Upper lobe of left lung (tissue), 6 donors: ENCODE measurements at places on chromosomes 7 and 10. TPM values are rescaled to one million over a fixed set of nuclear protein-coding genes. Genes with fewer than 3 reads are reported as not detected.

PFKP gene
- 27.8 TPM for total RNA-seq

FKBP14 gene
- 10.6 TPM for total RNA-seq

FAM13C gene
- total RNA-seq = 15.7 TPM

TET1 gene
- 2.0 TPM for total RNA-seq

VDAC2 gene
- 90.0 TPM for total RNA-seq

CDK5 gene
- 12.7 TPM for total RNA-seq

CTAGE15 gene
- total RNA-seq = 4.2 TPM

KIF11 gene
- total RNA-seq = 0.89 TPM

ERV3-1 gene
- total RNA-seq = 36.4 TPM

GRCh38 chr7:19009241-19009935 is 108.0 kb downstream of the TWIST1 start:
- H3K36me3 ChIP-seq = no peaks in the 10 kb centered on the region
- no peaks in the 10 kb centered on the region for H3K4me1 ChIP-seq

GRCh38 chr10:132404169-132404880 is 7.3 kb downstream of the PWWP2B start:
- H3K27ac ChIP-seq = peak overlapping the region; percentile 42
- no peaks in the 10 kb centered on the region for H3K27me3 ChIP-seq
- no peak for DNase-seq

- no peak overlapping the region for H3K27ac ChIP-seq
- no peaks in the 10 kb centered on the region for H3K27me3 ChIP-seq
- peaks cover 10% of the 10 kb centered on the region for H3K4me1 ChIP-seq
These were observed 198.9 kb upstream of the AOAH start for GRCh38 chr7:36923185-36923584.

GRCh38 chr10:119451300-119451896 is 91.1 kb downstream of the RGS10 start:
- DNase-seq = no peak
- H3K4me3 ChIP-seq = no peak overlapping the region
- no peaks in the 10 kb centered on the region for H3K4me1 ChIP-seq
- peaks cover 50% of the 10 kb centered on the region for H3K36me3 ChIP-seq
- no peaks in the 10 kb centered on the region for H3K27me3 ChIP-seq

- peaks cover 72% of the 10 kb centered on the region for H3K36me3 ChIP-seq
- H3K27me3 ChIP-seq = no peaks in the 10 kb centered on the region
- H3K27ac ChIP-seq = no peak overlapping the region
- H3K4me3 ChIP-seq = no peak overlapping the region
These were observed 72.0 kb upstream of the KCTD7 start for GRCh38 chr7:66556549-66557213.

DNA sequence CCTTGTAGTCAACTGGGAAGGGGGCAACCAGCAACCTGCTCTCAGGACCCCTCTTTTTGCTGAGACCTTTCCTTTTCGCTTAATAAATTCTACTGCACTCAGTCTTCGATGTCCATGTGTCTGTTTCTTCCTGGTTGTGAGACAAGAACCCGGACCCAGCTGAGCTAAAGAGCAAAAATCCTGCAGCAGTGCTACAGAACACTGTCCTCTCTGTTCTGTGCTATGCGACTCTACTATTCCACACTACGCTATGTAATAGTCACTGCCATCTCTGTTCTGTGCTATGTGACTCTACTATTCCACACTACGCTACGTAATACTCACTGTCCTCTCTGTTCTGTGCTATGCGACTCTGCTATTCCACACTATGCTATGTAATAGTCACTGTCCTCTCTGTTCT is 34.3 kb downstream of the DIP2C start:
- no peak overlapping the region for H3K4me3 ChIP-seq
- no peak overlapping the region for H3K27ac ChIP-seq
- DNase-seq = no peak
- no peaks in the 10 kb centered on the region for H3K36me3 ChIP-seq
- H3K4me1 ChIP-seq = peaks cover 3% of the 10 kb centered on the region
- no peaks in the 10 kb centered on the region for H3K27me3 ChIP-seq

- no peaks in the 10 kb centered on the region for H3K27me3 ChIP-seq
- H3K4me3 ChIP-seq = peak overlapping the region; percentile 18
- H3K36me3 ChIP-seq = no peaks in the 10 kb centered on the region
These were observed 63.7 kb downstream of the TRUB1 start for GRCh38 chr10:115001506-115002381.

GRCh38 chr10:48251525-48252353 is 22.8 kb downstream of the FRMPD2 start:
- no peak overlapping the region for H3K4me3 ChIP-seq
- no peak for DNase-seq
- H3K36me3 ChIP-seq = no peaks in the 10 kb centered on the region
- H3K27ac ChIP-seq = no peak overlapping the region
- H3K4me1 ChIP-seq = no peaks in the 10 kb centered on the region

- no peak for DNase-seq
- no peaks in the 10 kb centered on the region for H3K36me3 ChIP-seq
- no peak overlapping the region for H3K4me3 ChIP-seq
- no peaks in the 10 kb centered on the region for H3K27me3 ChIP-seq
- no peaks in the 10 kb centered on the region for H3K4me1 ChIP-seq
- no peak overlapping the region for H3K27ac ChIP-seq
These were observed 111.4 kb upstream of the GLCCI1 start for GRCh38 chr7:7857143-7857583.

- H3K4me1 ChIP-seq = no peaks in the 10 kb centered on the region
- H3K27me3 ChIP-seq = no peaks in the 10 kb centered on the region
- no peak overlapping the region for H3K4me3 ChIP-seq
- no peak for DNase-seq
These were observed 33.5 kb upstream of the RET start for GRCh38 chr10:43043342-43043772.

DNA sequence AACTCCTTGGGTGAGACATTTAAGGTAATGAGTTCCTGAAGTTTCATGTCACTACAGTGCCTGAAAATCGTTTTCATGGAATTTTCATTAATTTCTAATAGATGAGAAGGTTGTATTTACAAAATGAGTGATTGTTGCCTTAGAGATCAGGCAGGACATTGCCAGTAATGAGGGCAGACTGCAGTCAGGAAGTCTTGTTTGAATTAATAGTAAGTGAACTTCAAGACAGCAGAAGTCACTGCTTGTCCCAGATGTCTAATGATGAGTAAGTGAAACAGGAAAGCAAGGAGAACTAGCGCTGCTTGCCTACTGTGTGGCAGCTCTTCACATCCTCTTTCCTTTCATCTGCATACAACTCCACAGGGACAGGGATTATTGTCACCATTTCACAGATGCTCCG is 237.4 kb downstream of the BAMBI start:
- no peak for DNase-seq
- H3K36me3 ChIP-seq = no peaks in the 10 kb centered on the region
- H3K4me1 ChIP-seq = no peaks in the 10 kb centered on the region
- H3K27me3 ChIP-seq = no peaks in the 10 kb centered on the region
- H3K27ac ChIP-seq = no peak overlapping the region

- no peaks in the 10 kb centered on the region for H3K4me1 ChIP-seq
- no peaks in the 10 kb centered on the region for H3K27me3 ChIP-seq
- no peak overlapping the region for H3K4me3 ChIP-seq
- no peak for DNase-seq
These were observed 123.0 kb upstream of the SVIL start for GRCh38 chr10:29757551-29758297.

DNA sequence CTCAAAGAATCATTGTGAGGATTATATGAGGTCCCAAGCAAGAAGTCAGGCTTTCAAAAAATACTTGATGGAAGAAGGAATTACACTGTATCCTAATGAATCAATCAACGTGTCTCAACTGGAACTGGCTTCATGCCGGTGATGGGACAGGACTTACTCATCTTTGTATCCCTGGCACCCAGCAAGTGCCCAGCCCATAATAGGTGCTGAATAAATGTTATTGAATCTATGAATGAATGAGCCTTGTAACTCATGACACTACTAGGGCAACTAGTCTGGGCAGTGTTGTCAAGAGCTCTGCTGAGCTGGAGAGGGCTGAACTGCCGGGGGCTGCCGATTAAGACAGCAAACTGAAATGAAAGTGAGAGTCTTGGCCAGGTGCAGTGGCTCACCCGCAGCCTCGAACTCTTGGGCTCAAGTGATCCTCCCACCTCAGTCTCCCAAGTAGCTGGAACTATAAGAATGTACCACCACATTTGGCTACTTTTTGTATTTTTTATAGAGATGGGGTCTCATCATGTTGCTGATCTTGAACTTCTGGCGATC is 87.2 kb upstream of the KIF5B start:
- H3K27ac ChIP-seq = no peak overlapping the region
- no peak for DNase-seq
- H3K4me3 ChIP-seq = no peak overlapping the region
- H3K27me3 ChIP-seq = no peaks in the 10 kb centered on the region
- peaks cover 16% of the 10 kb centered on the region for H3K4me1 ChIP-seq
- no peaks in the 10 kb centered on the region for H3K36me3 ChIP-seq

- DNase-seq = no peak
- no peak overlapping the region for H3K4me3 ChIP-seq
- H3K27me3 ChIP-seq = no peaks in the 10 kb centered on the region
- H3K27ac ChIP-seq = no peak overlapping the region
- no peaks in the 10 kb centered on the region for H3K36me3 ChIP-seq
- no peaks in the 10 kb centered on the region for H3K4me1 ChIP-seq
These were observed 58.2 kb upstream of the ZRANB1 start for GRCh38 chr10:124883510-124884321.

DNA sequence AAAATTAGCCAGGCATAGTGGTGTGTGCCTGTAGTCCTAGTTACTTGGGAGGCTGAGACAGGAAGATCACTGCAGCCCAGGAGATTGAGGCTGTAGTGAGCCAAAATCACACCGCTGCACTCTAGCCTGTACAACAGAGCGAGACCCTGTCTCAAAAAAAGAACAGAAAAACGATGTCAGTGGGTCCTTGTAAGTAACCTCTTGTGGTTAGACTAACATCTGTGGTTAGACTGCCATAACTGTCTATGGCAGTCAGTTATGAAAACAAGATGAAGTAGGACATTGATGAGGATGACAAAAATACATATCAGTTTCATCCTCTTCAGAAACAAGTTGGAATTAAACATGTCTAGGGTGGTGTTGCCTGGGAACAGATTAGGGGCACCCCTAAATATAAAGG is 53.3 kb downstream of the AKAP9 start:
- no peaks in the 10 kb centered on the region for H3K27me3 ChIP-seq
- no peaks in the 10 kb centered on the region for H3K4me1 ChIP-seq
- peaks cover 23% of the 10 kb centered on the region for H3K36me3 ChIP-seq
- no peak for DNase-seq

GRCh38 chr10:112202561-112203241 is 19.1 kb upstream of the GPAM start:
- H3K36me3 ChIP-seq = no peaks in the 10 kb centered on the region
- DNase-seq = no peak
- no peaks in the 10 kb centered on the region for H3K4me1 ChIP-seq
- H3K4me3 ChIP-seq = no peak overlapping the region
- H3K27ac ChIP-seq = no peak overlapping the region
